Glutamatergic neuron (in vitro differentiated cells): ENCODE measurements at places on chromosomes 7 and 10. TPM values are rescaled to one million over a fixed set of nuclear protein-coding genes. Genes with fewer than 3 reads are reported as not detected.
A peak's percentile ranks its signal among the peaks of the same experiment; 100 is the strongest.

The HKDC1 gene
- not detected for total RNA-seq

The SLC39A12 gene
- total RNA-seq = not detected

DNA sequence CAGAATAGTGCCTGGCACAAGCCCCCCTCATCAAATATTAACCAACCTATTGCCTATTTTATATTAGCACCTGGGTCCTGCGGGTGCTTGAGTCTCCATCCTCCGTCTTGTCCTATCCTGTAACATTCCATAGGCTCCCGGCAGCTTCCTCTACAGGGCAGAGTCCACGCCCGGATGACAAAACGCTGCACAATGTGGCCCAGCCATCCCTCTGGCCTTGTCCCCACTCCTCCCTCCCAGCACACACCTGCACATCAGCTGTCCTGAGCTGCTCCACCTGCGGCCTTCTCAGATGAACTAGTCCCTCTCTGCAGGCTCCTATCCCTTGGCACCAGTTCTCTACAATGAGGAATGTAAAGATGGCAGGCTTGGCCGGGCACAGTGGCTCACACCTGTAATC lies 153.5 kb upstream of the PDE1C start:
- H3K36me3 ChIP-seq = no peaks in the 10 kb centered on the region
- H3K4me1 ChIP-seq = peaks cover 4% of the 10 kb centered on the region
- DNase-seq = no peak

The CYP2C19 gene
- total RNA-seq = not detected

The SPACDR gene
- 1.7 TPM for total RNA-seq

- peaks cover 6% of the 10 kb centered on the region for H3K27me3 ChIP-seq
- H3K4me3 ChIP-seq = no peak overlapping the region
- H3K4me1 ChIP-seq = no peaks in the 10 kb centered on the region
- no peak overlapping the region for H3K27ac ChIP-seq
- no peaks in the 10 kb centered on the region for H3K36me3 ChIP-seq
Observed at GRCh38 chr10:30493609-30494530, 59.9 kb downstream of the MAP3K8 start.

- H3K36me3 ChIP-seq = no peaks in the 10 kb centered on the region
- peaks cover 7% of the 10 kb centered on the region for H3K27me3 ChIP-seq
- H3K27ac ChIP-seq = no peak overlapping the region
- no peak for DNase-seq
- no peak overlapping the region for H3K4me3 ChIP-seq
Observed at GRCh38 chr7:150733482-150734095, 3.6 kb upstream of the GIMAP5 start.

- peaks cover 5% of the 10 kb centered on the region for H3K36me3 ChIP-seq
- H3K4me1 ChIP-seq = peaks cover 31% of the 10 kb centered on the region
- no peak for DNase-seq
- H3K27ac ChIP-seq = peak overlapping the region; percentile 59
- peak overlapping the region; percentile 60 for H3K4me3 ChIP-seq
- peaks cover under 1% of the 10 kb centered on the region for H3K27me3 ChIP-seq
Observed at GRCh38 chr7:149022756-149023360, 5.4 kb downstream of the PDIA4 start.

DNA sequence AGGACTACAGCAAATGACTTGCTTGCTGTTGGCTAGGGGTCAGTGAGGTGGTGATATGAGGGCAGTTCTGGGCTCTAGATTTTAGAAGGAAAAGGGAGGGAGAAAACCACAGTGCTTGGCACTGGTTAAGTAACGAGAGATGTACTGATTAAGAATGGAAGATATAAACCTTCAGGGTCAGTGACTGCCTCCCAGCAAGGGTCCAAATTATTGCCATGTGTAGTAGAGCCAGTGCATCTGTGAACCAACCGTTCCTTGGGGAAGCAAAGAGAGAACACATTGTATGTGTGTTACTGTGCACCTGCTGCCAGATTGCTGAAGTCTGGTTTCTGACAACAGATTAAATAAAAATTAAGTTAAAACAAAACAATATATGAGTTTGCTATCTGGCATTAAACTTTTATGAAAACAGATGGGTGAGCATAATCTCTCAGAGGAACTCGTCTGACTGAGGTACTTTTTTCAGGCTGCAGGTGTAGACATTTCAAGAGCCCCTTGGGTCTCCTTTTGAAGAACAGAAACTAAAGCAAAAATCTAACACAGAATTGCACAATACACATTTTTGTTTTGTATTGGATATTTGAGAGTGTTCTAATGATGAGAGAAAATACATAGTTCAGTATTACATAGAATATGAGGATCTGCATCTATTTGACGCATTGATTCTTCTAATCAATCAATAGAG lies 1120.6 kb downstream of the SORCS3 start:
- H3K27me3 ChIP-seq = peaks cover 1% of the 10 kb centered on the region
- DNase-seq = no peak
- no peak overlapping the region for H3K4me3 ChIP-seq
- H3K27ac ChIP-seq = no peak overlapping the region
- H3K4me1 ChIP-seq = peaks cover 9% of the 10 kb centered on the region
- H3K36me3 ChIP-seq = no peaks in the 10 kb centered on the region

DNA sequence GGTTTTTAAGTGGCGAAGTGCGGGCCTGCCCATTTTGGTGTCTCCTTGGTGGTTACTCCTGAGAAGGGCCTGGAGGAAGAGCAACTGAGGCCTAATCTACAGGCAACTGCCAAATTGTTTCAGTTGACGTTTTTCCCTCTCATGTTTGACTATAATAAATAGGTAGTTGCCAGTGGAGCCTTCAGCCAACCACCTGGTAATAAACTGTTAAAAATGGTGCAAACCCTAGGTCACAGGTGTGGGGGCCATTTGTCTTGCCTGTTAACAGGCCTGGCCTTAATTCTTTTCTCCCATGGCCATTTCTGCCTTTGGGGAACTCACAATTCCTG lies 3.7 kb downstream of the IKZF1 start:
- H3K4me3 ChIP-seq = no peak overlapping the region
- H3K27ac ChIP-seq = no peak overlapping the region

DNA sequence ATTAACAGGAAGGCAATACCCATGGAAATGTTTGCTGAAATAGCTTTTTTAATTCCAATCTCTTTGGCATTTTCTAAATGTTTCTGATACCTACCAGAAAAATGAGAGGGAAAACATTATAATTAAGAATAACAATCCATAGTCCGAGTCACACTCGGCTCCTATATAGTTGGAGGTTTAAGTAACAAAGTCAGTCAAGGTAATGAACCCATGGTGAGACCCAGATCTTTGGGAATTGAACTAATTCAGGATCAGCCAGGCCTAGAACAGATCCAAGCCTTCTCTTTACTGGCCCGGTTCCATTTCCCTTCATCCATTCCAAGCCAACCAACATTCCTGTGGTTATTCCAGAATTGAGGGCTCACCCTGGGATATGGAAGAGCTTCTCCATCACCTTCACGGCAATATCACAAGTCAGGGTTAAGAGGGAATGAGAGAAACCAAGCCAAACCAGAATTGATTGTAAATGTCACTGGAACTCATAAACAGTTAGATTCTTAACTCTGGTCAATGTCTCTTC lies 28.3 kb downstream of the ABCB4 start:
- DNase-seq = no peak
- H3K27ac ChIP-seq = no peak overlapping the region
- H3K4me3 ChIP-seq = no peak overlapping the region

GRCh38 chr7:140203556-140203955 lies 26.8 kb upstream of the KDM7A start:
- H3K4me1 ChIP-seq = no peaks in the 10 kb centered on the region
- DNase-seq = no peak
- no peak overlapping the region for H3K27ac ChIP-seq
- peaks cover 13% of the 10 kb centered on the region for H3K36me3 ChIP-seq
- H3K27me3 ChIP-seq = peaks cover 4% of the 10 kb centered on the region

- H3K4me3 ChIP-seq = no peak overlapping the region
- H3K27ac ChIP-seq = no peak overlapping the region
- H3K36me3 ChIP-seq = peaks cover 13% of the 10 kb centered on the region
- peaks cover 35% of the 10 kb centered on the region for H3K4me1 ChIP-seq
- peaks cover 4% of the 10 kb centered on the region for H3K27me3 ChIP-seq
Observed at GRCh38 chr10:29710128-29710527, 75.4 kb upstream of the SVIL start.

The NOD1 gene
- 9.3 TPM for total RNA-seq

DNA sequence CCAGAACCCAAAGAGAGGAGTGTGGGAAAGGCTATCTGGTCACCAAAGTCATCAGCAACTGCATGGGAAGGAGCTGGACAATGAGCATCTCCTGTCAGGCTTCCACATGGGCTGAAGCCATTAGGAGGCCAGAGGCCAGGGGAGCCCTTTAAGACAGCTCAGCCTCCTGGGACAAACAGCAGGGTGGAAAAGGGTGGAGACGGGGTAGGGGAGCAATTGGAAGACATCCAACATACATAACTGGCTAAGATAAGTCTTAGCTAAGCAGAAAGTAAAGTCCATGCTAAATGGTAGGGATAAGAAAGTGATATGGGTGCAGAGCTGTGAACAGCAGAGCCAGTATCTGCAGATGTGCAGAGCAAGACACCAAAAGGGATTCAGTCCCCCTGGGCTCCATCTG lies 1.5 kb upstream of the OAT start:
- no peak overlapping the region for H3K4me3 ChIP-seq
- peaks cover 2% of the 10 kb centered on the region for H3K4me1 ChIP-seq
- no peak for DNase-seq
- H3K36me3 ChIP-seq = no peaks in the 10 kb centered on the region
- H3K27me3 ChIP-seq = peaks cover 4% of the 10 kb centered on the region

DNA sequence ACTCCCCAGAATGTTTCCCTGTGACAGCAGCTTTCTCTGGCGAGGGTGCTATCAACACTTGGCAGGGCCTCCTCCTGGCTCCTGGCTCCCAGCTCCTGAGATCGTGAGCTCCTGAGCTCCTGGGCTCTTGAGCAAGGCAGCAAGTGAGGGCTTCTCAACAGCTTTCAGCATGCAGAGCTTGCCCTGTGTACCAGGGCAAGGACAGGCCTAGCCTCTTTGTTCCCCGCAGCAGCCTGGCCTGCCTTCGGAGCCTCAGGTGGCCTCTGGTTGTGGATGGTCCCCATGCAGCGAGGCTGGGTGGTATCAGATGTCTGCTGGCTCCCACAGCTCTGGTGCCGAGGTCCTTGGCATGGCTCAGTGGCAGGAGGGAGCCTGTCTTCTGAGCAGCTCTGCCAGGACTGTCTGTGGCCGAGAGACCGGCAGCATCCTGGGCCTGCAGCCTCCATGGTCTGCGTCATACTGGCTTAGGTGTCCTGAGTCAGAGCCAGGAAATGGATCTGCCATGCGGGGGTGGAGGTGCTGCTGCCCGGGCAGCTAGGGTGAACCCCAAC lies 44.2 kb downstream of the ZMIZ1 start:
- peak overlapping the region; percentile 80 for H3K27ac ChIP-seq
- H3K4me3 ChIP-seq = no peak overlapping the region
- peaks cover 67% of the 10 kb centered on the region for H3K4me1 ChIP-seq
- H3K36me3 ChIP-seq = no peaks in the 10 kb centered on the region
- DNase-seq = no peak

- no peaks in the 10 kb centered on the region for H3K27me3 ChIP-seq
- H3K4me1 ChIP-seq = peaks cover 42% of the 10 kb centered on the region
- no peak overlapping the region for H3K27ac ChIP-seq
- no peaks in the 10 kb centered on the region for H3K36me3 ChIP-seq
- no peak for DNase-seq
- no peak overlapping the region for H3K4me3 ChIP-seq
Observed at GRCh38 chr10:95500097-95500496, 61.1 kb downstream of the SORBS1 start.

GRCh38 chr10:785861-786214 lies 96.4 kb upstream of the DIP2C start:
- H3K4me1 ChIP-seq = peaks cover 4% of the 10 kb centered on the region
- H3K36me3 ChIP-seq = no peaks in the 10 kb centered on the region
- peaks cover 8% of the 10 kb centered on the region for H3K27me3 ChIP-seq
- H3K4me3 ChIP-seq = no peak overlapping the region
- no peak overlapping the region for H3K27ac ChIP-seq

DNA sequence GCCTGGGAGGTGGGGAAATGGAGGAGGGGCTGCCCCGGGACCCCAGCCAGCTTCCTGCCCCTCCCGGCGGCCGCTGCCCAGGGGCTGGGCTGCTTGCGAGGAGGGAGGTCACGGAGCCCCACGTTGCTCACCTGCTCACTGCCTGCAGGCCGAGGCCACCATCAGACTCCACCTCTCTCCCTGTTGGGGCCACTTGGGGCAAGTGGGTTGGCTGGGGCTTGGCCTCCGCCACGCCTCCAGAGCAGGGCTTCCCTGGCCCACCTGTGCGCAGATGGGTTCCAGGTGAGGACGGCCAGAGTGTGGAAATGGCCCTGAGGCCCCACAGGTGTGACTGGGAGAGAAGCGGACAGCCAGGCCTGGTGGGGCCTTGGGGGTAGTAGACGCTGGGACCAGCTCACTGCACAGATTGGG lies 82.8 kb upstream of the DIP2C start:
- peaks cover 9% of the 10 kb centered on the region for H3K36me3 ChIP-seq
- no peaks in the 10 kb centered on the region for H3K4me1 ChIP-seq
- no peak overlapping the region for H3K27ac ChIP-seq
- DNase-seq = no peak

DNA sequence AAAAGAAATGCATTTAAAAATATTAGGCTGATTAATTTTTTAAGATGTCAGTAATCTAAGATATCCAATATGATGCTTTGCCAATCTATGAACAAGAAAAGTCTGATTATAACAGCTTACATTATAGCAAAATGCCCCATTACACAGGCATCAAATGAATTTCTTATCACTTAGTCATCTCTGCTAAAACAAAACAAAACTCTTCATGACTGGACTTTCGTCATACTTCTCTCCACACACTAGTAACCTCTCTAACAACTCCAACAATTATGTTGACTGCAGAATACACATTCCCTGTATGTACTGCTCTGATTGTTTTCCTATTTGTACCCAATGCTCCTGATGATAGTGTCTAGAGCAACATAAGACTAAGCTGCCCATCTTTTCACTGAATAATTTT lies 3.8 kb upstream of the MKI67 start:
- H3K4me3 ChIP-seq = no peak overlapping the region
- H3K36me3 ChIP-seq = no peaks in the 10 kb centered on the region
- H3K27ac ChIP-seq = no peak overlapping the region

GRCh38 chr7:55484241-55484640 lies 88.1 kb downstream of the VOPP1 start:
- peaks cover 2% of the 10 kb centered on the region for H3K4me1 ChIP-seq
- no peaks in the 10 kb centered on the region for H3K27me3 ChIP-seq
- H3K4me3 ChIP-seq = no peak overlapping the region
- DNase-seq = no peak

DNA sequence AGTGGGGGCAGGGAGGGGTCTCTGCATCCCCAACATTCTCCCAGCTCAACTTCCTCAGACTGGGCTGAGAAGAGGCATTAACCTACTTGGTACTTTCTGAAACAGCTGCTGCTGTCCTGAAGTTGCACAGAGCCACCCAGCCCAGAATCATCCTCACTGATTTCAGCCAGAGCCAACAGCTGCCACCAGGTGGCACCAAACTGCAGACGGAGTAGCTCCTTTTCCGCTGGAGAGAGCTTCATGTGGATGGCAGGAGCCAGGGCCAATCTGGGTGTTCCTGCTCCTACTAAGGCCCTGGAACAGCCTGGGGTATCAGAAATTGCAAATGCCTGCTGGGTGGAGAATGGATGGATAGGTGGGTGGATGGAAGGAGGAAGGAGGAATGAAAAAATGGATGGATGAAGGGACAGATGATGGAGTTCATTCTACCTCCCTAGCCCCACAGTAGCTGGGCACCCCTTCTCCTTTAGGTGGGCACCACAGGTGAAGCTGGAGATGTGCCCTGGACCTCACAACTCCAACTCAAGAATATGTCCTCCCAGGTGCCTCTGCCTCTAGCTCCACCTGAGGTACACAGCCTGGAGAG lies 11.8 kb upstream of the DRGX start:
- no peaks in the 10 kb centered on the region for H3K36me3 ChIP-seq
- H3K27ac ChIP-seq = peak overlapping the region; percentile 36
- H3K4me1 ChIP-seq = peaks cover 32% of the 10 kb centered on the region
- peak overlapping the region; percentile 60 for H3K4me3 ChIP-seq
- peaks cover 20% of the 10 kb centered on the region for H3K27me3 ChIP-seq

The SYT15B gene
- total RNA-seq = not detected

- H3K36me3 ChIP-seq = peaks cover 19% of the 10 kb centered on the region
- peak overlapping the region; percentile 28 for H3K4me3 ChIP-seq
- peaks cover 9% of the 10 kb centered on the region for H3K27me3 ChIP-seq
- H3K4me1 ChIP-seq = peaks cover 7% of the 10 kb centered on the region
Observed at GRCh38 chr10:75035975-75036708, 75.3 kb upstream of the SAMD8 start.

The SPAG6 gene
- not detected for total RNA-seq
